ENCODE measurements at places on chromosomes 2 and 18. TPM values are rescaled to one million over a fixed set of nuclear protein-coding genes. Genes with fewer than 3 reads are reported as not detected.

Gene CSRNP3
- polyA plus RNA-seq: 11.2 TPM

Gene TWIST2
- polyA plus RNA-seq: 7.3 TPM

Gene RFX8
- polyA plus RNA-seq: 1.9 TPM

Gene RTP5
- polyA plus RNA-seq: not detected

DNA sequence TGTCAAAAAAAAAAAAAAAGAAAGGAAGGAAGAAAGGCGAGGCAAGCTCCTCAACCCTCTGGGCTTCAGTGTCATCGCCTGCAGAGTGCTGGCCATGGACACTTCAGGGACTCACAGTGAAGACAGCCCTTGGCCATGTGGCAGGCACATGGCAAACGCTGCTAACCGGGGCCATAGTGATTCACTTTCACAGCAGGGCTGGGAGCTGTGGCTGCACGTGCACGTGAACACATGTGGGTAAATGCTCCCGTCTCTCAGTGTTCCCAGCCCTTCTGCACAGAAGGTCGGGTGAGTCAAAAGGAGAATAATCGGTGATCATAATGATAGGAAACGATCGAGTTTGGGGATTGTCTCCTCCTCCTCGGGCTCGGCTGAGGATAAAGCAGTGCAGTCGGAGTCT is 46.1 kb upstream of the UBE2F start:
- no peak for DNase-seq

- peak; percentile 26 for DNase-seq
Observed at GRCh38 chr2:98086491-98087446, at the start of gene VWA3B. TSS of gene VWA3B (plus strand) at chr2:98087167. CDS start at chr2:98093093, 5,926 bp downstream.

GRCh38 chr18:65221736-65222135 is 529.1 kb upstream of the CDH7 start:
- no peak for DNase-seq

DNA sequence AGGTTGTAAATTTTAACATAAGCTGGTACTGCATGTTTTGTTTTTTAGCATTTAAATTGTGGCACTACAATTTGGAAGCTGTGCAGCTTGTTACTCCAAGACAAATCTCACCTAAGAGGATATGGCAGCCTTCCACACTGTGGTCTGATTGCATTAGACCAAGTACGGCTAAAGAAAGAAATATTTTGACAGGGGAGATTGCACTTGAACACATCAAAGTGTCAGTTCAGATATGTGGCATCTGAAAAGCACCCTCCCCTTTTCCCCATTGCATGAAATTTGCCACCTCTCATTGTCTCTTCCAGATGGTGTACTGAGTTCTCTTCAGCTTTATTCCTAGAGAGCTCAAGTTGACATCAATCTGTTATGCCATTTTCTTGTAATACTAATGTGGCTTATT is 295.9 kb downstream of the ERBB4 start:
- no peak for DNase-seq

DNA sequence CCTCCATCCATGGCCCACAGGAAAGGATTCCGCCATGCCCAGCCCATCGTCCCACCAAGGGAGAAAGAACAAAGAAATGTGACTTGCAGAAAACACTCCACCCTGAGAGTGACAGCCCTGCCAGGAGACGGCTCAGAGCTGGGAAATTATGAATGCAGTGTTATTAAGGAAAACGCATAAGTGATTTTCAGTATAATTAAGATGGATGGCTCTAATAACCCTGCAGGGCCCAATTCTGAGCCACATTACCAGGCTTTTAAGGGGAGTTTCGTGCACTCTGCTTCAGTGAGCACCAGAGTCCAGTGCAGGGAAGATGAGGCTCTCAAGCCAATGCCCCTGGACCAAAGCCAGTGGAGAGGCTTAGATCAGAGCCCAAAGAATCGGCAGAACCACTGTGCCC is 10.6 kb upstream of the TEX51 start:
- DNase-seq: no peak

DNA sequence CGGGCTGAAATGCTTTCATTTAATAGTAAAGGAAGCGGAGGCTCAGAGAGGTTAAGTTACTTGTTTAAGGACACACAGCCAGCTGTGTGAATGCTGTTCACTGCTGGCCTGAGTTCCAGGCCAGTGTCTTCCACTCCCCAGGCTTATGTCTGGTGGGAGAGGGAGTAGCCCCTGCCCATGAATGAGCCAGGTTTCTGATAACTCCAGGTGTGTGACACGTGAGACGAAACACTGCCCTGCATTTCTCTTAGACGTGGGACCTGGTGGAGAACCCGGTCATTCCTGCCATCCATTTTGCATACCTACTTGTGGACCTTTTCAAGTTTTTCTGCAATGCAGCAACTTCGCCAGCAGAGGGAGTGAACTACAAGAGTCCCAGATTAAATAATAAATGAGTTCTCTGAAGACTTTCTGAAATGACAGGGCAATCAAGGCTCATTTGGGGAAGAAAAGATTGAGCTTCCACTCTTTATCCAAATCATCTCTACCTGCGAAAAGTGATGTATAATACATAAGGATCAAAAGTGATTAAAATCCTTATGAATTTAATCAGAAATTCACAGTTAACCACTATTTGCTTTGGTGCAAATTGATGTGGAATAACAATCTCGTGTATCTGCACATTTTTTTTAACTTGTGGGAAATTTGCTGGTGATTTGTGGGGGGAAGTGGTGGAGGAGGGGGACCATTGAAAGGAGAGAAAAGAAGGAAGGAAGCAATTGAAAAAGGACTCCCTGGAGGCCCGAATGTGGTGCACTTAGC is 79.4 kb upstream of the ASB18 start:
- DNase-seq: peak; percentile 46

- DNase-seq: no peak
Observed at GRCh38 chr18:29328932-29329331, 1152.0 kb upstream of the CDH2 start.
